Dermis blood vessel endothelial cell (primary cell): ENCODE measurements at places on chromosomes 4 and X.
A peak's percentile ranks its signal among the peaks of the same experiment; 100 is the strongest.

- no peak for DNase-seq
Measured at GRCh38 chr4:82394896-82395295, 21.1 kb upstream of the HNRNPD start.

DNA sequence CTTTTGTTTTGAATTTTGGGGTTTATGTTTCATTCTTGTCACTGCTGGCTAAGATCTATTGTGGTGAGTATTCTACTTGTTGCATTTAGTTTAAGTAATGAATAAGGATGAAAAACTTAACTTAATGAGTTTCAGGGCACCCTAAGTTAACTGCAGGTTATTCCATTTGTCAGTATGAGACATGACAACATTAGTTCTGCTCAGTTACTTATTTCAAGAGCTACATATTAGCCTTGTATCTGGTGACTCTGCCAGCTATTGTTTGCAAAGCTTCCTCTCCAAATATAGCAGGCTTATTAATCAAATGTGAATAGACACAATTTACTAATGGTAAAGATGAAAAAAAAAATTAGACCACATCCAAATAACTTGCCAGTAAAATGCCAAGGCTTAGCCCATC is 567.1 kb downstream of the IL15 start:
- peak; percentile 32 for DNase-seq

- no peak for DNase-seq
Measured at GRCh38 chr4:187128222-187128621, 404.6 kb upstream of the FAT1 start.

DNA sequence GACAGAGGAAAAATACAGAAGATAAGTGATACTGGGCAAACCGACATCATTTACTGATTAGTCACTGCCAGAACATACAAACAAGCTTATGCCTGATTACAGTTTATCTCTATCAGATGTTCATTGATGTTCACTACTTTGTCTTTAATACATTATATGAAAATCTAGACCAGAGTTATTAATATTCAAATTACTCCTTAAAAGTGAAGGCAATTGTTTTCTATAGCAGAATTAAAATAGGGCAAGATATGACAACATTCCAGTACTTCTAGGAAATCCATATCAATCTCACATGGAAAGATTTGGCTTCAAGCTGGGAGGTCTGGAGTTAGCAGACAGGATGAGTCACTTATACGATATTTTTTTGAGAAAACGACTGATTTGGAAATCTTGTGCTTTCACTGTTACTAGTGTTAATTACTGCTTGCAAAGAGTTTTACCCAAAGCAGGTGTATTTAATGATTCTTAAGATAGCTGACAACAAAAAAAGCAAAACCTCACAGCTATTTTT is 31.8 kb downstream of the HPGD start:
- DNase-seq: no peak

- DNase-seq: no peak
Measured at GRCh38 chr4:72357908-72358307, 211.1 kb downstream of the ADAMTS3 start.

GRCh38 chr4:29632199-29632598 is 1088.0 kb upstream of the PCDH7 start:
- DNase-seq: no peak

GRCh38 chrX:153801669-153802068 is 7.2 kb downstream of the SSR4 start:
- no peak for DNase-seq

DNA sequence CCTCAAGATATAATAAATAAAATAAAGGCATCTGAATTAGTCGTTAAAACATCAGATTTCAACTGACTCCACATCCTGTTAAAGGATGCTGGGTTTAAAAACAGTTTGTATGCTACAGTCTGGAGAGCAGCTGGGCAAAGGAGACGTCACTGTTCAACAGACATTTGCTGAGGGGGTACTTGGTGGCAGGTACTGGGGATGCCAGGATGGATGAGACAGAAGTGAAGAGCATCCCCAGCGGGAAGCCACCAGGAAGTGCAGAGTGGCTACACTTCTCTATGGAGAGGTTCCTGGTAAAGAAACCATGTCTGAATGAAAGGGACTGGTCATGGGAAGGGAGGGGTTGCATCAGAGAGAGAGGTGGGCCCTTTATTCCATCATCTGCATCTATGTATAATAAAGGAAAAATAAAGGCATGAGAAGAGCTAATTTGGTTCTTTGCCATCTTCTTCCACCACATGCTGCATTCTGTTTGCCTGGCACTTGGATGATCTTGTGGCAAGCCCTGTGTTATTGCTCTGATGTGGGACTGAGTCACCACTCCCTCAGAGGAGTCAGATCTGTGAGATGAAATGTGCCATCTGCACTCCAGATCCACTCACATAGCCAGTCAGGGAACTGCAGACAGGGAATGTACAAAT is 145.0 kb downstream of the SOWAHB start:
- peak; percentile 75 for DNase-seq

DNA sequence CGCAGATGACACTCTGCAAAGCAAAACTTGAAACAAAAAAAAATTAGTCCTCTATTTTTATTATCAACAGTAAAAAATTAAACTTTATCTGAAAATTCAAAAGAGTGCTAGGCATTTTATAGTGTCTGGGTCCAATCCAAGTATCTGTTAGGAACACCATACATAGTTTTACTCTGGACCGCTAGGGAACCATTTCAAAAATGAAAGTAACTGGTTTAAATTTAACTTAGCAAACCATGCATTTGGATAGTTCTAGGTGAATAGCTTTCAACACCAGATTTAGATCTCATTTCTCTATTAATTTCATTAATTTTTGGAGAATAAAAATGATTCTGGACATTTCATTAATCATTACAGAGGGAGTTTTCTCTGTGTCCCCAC is 1.2 kb downstream of the KLKB1 start:
- no peak for DNase-seq

- no peak for DNase-seq
Measured at GRCh38 chr4:125303058-125303457, 11.7 kb upstream of the FAT4 start.

DNA sequence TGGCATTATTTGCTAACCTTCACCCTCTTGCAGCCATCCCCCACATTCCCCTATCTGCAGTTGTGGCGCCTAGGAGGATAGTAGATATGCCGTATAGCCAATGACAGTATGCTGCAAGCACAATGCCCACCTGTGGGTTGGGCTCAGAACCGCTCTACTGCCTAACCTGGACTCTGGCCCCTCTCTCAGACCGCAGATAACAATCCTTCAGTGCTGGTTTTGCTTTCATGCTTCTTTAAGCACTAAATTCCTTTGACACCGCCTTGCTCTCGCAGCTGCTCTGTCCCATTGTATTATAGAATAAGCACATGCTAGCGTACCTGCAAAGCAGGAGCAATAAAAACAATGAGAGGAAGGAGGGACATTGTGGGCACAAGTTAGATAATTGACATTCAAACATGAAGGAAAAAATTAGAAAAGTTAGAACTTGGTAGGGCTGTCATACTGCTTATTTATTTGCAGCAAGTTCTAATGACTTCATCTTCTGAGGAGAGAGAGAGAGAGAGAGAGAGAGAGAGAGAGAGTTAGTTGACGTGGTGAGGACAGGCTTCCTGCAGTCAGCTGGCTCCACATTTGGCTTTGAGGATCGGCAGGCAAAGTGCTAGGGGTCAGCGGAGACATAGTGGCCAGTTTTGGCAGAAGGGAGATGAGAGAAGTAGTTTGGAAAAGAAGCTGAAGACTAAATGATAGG is 55.8 kb downstream of the WWC2 start:
- no peak for DNase-seq

- DNase-seq: no peak
Measured at GRCh38 chrX:140501321-140501720, 3.5 kb downstream of the SOX3 start.

DNA sequence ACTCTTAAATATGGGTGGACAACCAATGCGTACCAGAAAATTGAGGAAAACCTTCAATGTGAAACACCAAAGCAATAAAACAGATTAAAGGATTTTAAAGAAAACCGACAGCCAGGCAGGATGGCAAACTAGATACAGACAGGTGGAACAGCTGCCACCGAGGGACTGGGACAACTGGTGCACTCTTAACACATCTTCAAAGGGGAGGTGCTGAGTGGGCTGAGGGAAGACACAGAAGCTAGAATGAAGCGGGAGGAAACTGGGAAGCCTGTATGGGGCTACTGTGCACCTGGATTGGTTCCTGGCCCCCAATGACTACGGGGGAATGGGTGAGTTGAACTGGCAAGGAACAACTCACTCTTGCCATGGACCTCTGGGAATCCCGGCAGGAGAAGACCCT is 20.7 kb downstream of the ZNF280C start:
- DNase-seq: no peak

DNA sequence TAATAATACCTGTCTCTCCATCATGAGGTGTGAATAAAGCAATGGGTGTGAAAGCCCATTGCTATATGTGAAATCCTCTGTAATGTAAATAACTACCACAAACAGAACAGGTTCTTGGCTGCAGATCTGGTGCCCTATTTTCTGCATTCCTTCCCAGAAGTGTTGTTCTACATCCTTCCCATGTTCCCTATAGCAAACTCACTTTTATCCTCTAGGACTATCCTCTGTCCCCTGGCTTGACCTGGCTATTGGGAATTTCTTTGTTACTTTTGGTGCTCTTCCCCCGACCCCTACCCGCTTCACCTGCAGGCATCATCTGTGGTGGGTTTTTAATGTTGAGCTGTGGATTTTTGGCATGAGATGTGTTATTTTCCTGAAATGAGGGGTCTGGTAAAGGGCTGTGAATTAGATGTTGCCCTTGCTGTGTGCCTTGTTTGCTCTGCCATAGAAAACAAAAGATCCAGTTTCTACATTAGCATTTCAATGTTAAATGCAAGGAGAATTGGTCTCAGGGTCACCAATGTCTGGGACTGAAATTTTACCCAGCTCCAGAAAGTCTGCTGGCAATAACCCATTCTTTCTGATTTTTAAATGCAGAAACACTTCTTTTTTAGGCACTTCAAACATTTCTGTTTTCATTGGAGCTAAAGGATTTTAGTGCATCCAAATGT is 13.6 kb upstream of the FREM3 start:
- no peak for DNase-seq

GRCh38 chr4:98524230-98524629 is 134.2 kb downstream of the TSPAN5 start:
- peak; percentile 28 for DNase-seq

GRCh38 chrX:84133023-84133422 is 55.0 kb downstream of the RPS6KA6 start:
- DNase-seq: no peak

GRCh38 chr4:147477439-147477838 is 3.5 kb upstream of the EDNRA start:
- no peak for DNase-seq

DNA sequence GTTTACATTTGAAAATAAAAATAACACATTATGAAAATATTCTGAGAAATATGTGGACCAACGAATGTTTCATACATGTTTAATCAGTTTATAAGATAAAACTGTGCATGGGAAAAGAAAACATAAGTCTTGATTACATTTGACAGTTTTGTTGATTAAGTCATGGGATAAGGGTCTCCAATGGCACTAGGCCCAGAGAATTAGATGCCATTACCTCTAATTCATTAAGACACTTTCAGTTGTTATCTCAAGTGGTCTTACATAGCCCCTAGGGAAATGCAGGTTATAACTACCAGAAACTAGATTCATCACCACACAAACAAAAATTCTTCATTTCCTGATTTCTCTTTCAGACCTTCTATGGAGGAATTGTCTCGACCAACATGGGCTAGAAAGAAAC is 300.8 kb downstream of the PCDH7 start:
- DNase-seq: no peak

GRCh38 chrX:153554519-153555167 is 37.2 kb downstream of the ATP2B3 start:
- DNase-seq: peak; percentile 65

DNA sequence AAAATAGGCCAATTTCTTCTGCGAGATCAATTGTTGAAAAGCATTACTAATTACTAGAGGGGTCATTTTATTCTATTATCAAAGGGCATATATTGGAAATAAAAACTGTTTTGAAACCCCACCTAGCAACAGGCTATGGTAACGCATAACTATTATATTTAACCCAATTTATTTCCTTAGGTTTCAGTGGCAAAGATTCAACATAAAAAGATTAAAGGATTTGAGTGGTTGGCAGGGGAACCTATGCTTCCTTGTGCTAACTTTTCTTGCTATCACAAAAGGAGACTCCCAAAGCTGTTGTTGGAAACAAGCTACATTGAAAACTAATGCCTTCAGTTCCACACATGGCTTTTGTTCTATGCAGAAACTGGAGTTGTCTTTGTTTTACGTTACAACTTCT is 166.9 kb upstream of the KLF3 start:
- no peak for DNase-seq

GRCh38 chr4:95155759-95156451 is 392.9 kb downstream of the UNC5C start:
- peak; percentile 46 for DNase-seq

GRCh38 chr4:92265021-92265420 is 38.7 kb upstream of the GRID2 start:
- no peak for DNase-seq

DNA sequence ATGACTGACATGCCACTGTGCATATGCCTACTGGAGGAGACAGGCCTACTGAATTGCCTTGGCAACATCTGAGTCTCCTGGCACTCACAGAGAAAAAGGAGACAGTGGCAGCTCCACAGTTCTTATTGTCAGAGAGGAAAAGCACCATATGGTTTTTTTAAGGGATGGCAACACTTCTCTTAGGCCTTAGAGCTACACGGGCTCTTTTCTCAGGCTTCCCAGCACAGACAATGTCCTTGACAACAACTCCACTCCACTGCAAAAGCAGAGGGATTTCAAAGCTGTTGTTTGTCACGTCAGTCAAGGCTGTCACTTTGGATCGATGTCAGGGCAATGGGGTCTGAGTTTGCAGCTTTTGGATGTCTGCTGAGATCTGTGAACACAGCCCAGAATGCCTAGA is 4.7 kb upstream of the CLCN4 start:
- no peak for DNase-seq

DNA sequence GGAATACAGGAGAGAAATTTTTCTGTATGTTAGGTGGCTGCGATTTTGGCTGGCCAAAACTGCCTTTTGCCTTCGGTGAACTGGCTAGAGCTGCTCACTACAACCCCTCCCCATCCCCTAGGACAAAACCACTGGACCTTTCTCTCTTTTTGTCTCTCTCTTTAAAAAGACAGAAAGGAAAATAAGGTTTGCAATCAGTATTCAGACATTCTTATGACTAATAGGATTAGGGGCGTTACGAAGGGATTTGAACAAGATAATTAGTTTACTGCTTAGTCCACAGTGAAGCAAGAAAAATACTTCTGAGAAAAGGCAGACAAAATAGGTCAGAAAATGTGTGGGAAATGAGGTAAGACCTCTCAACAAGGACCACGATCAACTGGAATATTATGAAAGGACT is 180.4 kb downstream of the SLIT2 start:
- DNase-seq: no peak

GRCh38 chr4:19381068-19381467 is 870.6 kb upstream of the SLIT2 start:
- DNase-seq: no peak

GRCh38 chrX:136907621-136908020 is 27.1 kb upstream of the RBMX start:
- DNase-seq: no peak
